ENCODE measurements at places on chromosomes 1 and 21.
A peak's percentile ranks its signal among the peaks of the same experiment; 100 is the strongest.

DNA sequence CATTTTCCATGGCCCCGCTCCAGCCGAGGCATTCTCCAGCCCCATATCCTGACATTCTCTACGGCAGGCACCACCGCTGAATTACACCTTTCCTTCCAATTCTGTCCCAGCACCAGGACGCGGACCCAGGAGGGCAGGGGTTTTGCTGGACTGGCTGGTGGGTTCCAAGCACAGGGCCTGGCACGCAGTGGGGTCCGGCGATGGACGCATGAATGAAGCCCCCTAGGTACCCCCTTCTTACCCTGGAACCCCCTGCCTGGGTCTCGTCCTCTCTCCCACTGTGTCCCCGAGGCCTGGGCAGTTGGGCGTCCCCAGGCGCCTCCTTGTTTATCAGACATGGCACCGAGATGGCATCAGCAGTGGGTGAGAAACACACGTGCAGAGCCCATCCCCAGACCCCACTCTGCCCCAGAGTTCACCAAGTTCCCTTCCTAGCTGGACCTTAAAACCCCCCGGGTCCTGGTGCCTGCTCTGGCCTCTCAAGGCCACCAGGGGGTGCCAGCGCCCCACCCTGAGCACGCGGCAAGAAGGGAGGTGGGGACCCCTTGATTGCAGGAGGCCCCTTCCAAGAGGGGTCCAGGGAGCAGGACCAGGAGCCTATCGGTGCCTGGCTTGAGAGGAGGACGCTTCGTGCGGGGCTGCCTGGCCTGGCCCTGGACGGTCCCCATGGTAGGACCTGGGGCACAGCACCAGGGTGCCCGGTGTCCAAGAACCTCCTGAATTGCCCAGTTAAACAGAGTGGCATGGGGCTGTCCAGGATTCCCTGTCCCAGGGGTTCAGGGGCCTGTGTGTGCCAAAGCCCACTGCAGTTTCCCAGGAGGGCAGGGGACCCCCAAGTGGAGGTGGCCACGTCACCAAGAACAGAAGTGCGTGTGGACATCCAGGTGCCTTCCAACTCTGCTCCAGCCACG lies 46.1 kb downstream of the MEGF6 start:
- DNase-seq = peak; percentile 81

- no peak for DNase-seq
Measured at GRCh38 chr1:170460001-170460400, 72.0 kb upstream of the GORAB start.

- no peak for DNase-seq
Measured at GRCh38 chr1:23483321-23484252, at the start of gene ASAP3. TSS of gene ASAP3 (minus strand) at chr1:23484179. CDS start at chr1:23484133, 46 bp downstream.

DNA sequence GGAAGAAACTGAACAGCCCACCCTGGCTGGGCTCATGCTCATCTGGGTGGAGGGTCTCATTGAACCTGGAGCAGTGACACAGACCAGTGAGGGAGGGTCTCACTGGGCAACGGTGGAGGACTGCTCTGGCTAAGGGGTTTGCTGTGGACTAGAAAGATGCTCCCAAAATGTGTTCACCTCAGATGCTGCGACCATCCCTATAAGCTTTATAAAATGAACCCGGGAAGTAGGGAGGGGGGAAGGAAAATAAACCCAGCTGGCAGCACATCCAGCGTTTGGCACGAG lies 34.5 kb upstream of the LBR start:
- DNase-seq = no peak

- DNase-seq = no peak
Measured at GRCh38 chr1:185062710-185063370, 17.5 kb downstream of the RNF2 start.

DNA sequence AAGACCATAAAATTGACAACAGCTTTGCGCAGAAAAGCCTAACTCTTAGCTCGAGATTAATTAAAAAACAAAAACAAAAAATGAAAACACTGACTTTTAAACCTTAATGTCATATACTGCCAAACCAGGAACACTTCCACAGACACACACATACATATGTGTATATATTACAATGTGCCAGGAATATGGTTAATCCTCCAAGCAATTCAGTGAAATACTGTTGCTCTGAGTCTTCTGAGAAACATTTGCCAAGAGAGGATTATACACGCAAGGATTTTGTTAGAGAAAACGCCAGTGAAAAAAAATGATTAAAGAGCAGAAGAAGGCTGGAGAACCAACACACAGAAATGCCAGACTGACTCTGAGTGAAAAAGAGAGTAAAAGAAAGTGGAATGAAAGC lies 116.7 kb upstream of the CHRM3 start:
- DNase-seq = no peak

- DNase-seq = no peak
Measured at GRCh38 chr1:27878039-27878438, 5.7 kb downstream of the THEMIS2 start.
